ENCODE measurements at places on chromosomes 16 and 17. TPM values are rescaled to one million over a fixed set of nuclear protein-coding genes. Genes with fewer than 3 reads are reported as not detected.
A peak's percentile ranks its signal among the peaks of the same experiment; 100 is the strongest.

DNA sequence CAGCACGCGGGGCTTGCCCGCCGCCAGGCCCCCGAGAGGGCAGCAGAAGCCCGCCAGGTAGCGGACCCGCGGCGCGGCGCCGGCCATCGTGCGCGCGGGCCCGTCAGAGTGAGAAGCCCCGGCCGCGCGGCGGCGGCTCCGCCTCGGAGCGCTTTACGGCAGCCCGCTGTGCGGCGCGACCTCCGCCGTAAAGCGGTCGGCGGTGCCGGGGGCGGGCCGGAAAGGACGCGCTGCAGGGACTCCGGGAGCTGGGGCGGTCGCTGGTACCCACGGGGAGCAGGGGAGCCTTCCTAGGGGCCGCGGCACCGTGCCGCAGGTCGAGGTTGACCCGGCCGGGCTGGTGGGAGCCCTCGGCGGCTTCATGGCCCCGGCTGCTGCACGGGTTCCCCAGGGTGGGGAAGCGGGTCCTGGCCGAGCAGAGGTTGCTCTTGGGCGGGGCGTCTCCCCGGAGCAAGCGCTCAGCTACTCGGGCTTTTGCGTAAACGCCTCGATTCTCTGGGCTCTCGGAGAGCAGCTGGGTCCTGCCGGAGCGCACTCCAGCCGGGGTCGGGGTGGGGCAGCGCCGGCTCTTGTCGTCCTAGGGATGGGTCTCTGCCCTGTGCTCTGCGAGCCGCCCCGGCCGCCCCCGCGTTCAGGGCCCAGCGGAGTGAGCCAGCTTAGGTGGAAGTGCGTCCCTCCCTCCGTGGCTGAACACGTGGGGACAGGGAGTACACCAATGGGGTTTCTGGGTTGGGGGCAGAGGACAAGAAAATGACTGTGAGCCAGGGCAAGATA lies at the start of gene FAAP100:
Gene FAAP100 (minus strand): TSS at position 110 of the 774 bp plus-strand sequence. CDS start 23 bp downstream, at position 87.
- peak within 1 kb of the TSS; percentile 93 for H3K27ac ChIP-seq
- peaks cover 52% of the 10 kb centered on the region for H3K4me1 ChIP-seq
- DNase-seq: peak; percentile 94
- no peaks in the 10 kb centered on the region for H3K27me3 ChIP-seq
- H3K36me3 ChIP-seq: peaks cover 18% of the 10 kb centered on the region
- H3K4me3 ChIP-seq: peak within 1 kb of the TSS; percentile 85

DNA sequence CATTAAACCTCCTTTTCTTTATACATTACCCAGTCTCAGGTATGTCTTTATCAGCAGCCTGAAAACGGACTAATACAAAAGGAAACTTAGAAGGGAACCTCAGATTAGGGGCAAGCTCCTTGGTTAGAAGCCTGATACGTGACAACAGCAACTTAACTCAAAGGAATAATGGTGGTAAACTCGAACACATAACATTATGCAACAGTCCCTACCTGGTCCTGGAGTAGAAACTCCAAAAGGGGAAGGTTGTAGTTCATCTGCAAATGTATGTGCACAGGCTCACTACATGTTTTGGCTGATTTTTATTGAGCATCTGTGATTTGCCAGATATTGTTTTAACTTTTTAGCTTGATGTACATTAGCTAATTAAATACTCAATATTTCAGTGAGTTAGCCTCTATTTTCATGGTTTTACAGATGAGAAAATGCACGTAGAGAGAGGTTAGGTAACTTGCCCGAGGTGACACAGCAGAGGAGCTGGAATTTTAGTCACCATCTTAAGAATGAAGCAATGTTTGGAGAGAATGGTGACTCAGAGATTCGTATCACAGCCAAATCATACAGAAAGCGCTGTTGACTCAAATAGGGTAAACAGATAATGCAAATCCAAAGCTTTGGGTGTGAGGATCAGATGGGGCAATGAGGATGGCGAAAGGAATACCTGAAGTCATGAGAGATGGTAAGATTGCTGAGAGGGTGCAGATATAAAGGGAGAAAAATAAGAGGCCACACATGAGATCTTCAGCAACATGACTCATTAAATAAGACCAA lies 194.9 kb upstream of the RBFOX1 start:
- no peaks in the 10 kb centered on the region for H3K4me1 ChIP-seq
- H3K27ac ChIP-seq: no peak overlapping the region
- H3K36me3 ChIP-seq: no peaks in the 10 kb centered on the region
- no peak for DNase-seq
- H3K27me3 ChIP-seq: no peaks in the 10 kb centered on the region

GRCh38 chr16:3059723-3060242 lies 5.7 kb upstream of the IL32 start:
- peaks cover 17% of the 10 kb centered on the region for H3K4me1 ChIP-seq
- peak overlapping the region; percentile 69 for H3K4me3 ChIP-seq
- DNase-seq: no peak

GRCh38 chr16:10930755-10931093 lies 11.5 kb downstream of the DEXI start:
- H3K4me3 ChIP-seq: no peak overlapping the region
- peaks cover 17% of the 10 kb centered on the region for H3K36me3 ChIP-seq
- no peak overlapping the region for H3K27ac ChIP-seq
- no peaks in the 10 kb centered on the region for H3K4me1 ChIP-seq
- no peak for DNase-seq

GRCh38 chr17:61235827-61236197 lies 163.8 kb upstream of the TBX2 start:
- peaks cover 44% of the 10 kb centered on the region for H3K4me1 ChIP-seq
- no peaks in the 10 kb centered on the region for H3K36me3 ChIP-seq
- H3K27me3 ChIP-seq: no peaks in the 10 kb centered on the region
- H3K4me3 ChIP-seq: peak overlapping the region; percentile 11
- H3K27ac ChIP-seq: peak overlapping the region; percentile 69

DNA sequence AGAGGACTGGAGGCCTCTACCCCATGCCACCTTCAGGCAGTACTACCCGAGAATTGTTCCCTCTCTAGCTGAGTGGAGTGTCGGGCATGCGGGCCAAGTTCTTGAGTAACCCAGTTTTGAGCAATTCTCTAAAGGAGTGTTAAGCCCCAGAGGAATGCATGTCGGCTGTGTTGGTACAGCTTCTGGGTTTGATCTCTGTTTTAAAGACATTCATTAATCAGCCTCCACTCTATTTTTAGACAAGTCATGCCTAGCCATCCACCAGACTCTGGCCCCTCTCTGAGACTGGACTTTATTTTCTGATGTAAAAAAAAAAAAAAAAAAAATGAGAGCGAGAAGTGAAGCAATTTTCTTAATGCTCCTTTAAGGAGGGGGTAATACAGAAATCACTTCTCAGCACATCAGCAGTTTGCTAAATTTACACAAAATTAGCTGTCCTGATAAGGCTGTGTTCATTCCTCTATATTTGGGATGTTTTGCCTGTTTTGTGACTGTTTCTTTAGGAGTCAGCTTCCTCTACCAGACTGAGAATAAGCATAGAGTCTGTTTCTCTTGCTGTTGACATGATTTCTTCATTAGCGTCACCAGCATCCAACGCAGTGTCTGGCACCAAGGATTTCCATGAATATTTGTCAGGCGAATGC lies 88.7 kb downstream of the AXIN2 start:
- no peak overlapping the region for H3K4me3 ChIP-seq
- no peaks in the 10 kb centered on the region for H3K36me3 ChIP-seq
- H3K4me1 ChIP-seq: no peaks in the 10 kb centered on the region

The SLC46A1 gene
- 5.9 TPM for total RNA-seq

- peaks cover 40% of the 10 kb centered on the region for H3K36me3 ChIP-seq
- DNase-seq: no peak
- no peak overlapping the region for H3K4me3 ChIP-seq
- no peak overlapping the region for H3K27ac ChIP-seq
Measured at GRCh38 chr16:11848842-11849241, 2.5 kb downstream of the RSL1D1 start.

The PRSS33 gene
- total RNA-seq: not detected

GRCh38 chr16:89153848-89154271 lies 17.7 kb upstream of the CDH15 start:
- no peak for DNase-seq
- peaks cover 17% of the 10 kb centered on the region for H3K36me3 ChIP-seq
- no peak overlapping the region for H3K4me3 ChIP-seq
- no peak overlapping the region for H3K27ac ChIP-seq

The DRC7 gene
- not detected for total RNA-seq

DNA sequence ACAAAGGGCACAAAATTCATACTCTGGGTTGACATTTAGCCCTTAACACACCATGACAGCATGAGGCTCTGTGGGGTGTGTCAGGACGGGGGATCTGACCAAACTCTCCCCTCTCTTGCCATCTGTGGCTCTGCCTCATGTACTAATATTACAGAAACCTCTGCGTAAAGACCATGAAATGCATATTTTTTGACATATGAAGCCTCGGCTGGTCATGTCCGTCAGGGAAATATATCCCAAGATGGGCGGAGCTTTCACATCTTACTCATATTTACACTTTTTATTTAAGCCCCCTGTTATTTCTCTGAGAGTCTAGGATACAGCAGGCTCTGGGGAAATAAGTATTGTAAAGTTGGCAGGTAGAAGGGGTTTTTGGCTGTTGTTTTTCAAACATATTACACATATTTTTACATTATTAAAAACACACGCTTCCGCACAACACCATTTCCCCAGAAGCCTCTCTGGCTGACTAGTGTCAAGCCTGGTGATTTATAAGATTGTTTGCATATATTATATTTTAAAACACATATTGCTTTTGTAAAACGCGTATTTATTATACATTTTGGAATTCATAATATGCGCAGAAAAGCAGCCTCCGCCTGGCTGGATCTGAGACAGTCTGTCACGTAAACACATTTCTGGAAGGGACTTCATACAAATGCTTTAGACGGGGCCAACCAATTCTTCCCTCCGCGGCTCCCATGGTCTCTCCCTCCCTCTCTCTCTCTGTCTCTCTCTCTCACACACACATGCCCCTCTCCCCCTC lies 237.7 kb upstream of the ZFHX3 start:
- H3K4me3 ChIP-seq: no peak overlapping the region
- peaks cover 28% of the 10 kb centered on the region for H3K27me3 ChIP-seq
- H3K27ac ChIP-seq: no peak overlapping the region
- no peaks in the 10 kb centered on the region for H3K4me1 ChIP-seq
- peak; percentile 23 for DNase-seq
- no peaks in the 10 kb centered on the region for H3K36me3 ChIP-seq

The CES3 gene
- total RNA-seq: 0.24 TPM

The KIF2B gene
- total RNA-seq: not detected

The TNRC6A gene
- total RNA-seq: 64.5 TPM

DNA sequence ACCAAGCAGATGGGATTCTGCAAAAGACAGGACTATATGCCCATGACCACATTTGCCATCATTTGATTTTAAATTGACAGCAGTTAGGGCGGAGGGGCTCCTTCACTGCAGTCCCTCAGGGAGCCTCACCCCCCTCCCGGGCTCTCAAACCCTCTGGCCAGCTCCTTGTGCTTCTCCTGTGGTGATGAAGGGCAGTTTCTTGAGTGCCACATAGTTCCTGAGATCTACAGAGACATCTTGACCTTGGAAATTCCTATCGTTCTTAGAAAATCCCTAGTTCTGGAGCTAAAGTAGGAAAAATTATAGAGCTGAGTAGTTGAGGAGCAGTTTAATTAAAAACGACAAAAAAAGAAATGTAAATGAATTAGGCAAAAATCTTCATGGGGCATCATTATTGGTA lies 231.5 kb downstream of the CCDC182 start:
- H3K27me3 ChIP-seq: no peaks in the 10 kb centered on the region
- no peak for DNase-seq
- H3K4me3 ChIP-seq: no peak overlapping the region
- H3K36me3 ChIP-seq: peaks cover 3% of the 10 kb centered on the region

- DNase-seq: no peak
- H3K4me1 ChIP-seq: peaks cover 29% of the 10 kb centered on the region
- peaks cover 7% of the 10 kb centered on the region for H3K36me3 ChIP-seq
- H3K27ac ChIP-seq: peak overlapping the region; percentile 95
- H3K4me3 ChIP-seq: peak overlapping the region; percentile 83
Measured at GRCh38 chr17:34980681-34981537, 597 bp downstream of the LIG3 start.

GRCh38 chr17:42276359-42276608 lies at the start of gene STAT5B:
Gene STAT5B, minus strand, starts transcription at chr17:42276391. Its CDS starts 44,264 bp downstream, at chr17:42232127.
- DNase-seq: no peak
- H3K27ac ChIP-seq: peak within 1 kb of the TSS; percentile 92
- H3K36me3 ChIP-seq: no peaks in the 10 kb centered on the region
- H3K4me1 ChIP-seq: peaks cover 45% of the 10 kb centered on the region
- H3K27me3 ChIP-seq: no peaks in the 10 kb centered on the region

DNA sequence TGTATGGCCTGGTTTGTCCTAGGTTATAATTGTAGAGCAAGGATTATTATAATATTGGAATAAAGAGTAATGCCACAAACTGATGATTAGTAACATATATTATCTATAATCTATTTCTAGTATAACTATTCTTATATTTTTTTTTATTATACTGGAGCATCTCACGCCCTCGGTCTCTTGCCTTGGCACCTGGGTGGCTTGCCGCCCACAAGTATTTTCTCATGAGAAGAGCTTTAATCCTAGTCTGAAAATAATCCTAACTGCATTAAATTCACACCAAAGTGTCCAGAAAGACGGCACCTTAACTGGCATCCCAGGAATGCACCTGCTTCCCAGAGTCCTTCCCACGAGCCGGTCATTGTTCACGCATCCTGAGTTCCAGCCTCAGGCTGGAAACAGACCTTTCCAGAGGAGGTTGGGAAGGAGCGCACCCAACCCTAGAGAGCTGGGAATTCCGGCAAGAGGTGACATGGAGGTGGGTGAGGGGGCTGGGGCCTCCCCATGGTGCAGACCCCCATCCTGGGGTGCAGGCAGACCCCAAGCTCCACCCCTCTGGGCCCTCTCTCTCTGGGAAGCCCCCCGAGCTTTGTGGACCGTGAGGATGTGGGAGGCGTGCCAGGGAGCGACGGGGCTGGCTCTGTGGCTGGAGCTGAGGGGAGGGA lies 15.9 kb downstream of the CHMP1A start:
- H3K4me3 ChIP-seq: no peak overlapping the region
- H3K36me3 ChIP-seq: peaks cover 14% of the 10 kb centered on the region
- no peak overlapping the region for H3K27ac ChIP-seq
- no peaks in the 10 kb centered on the region for H3K27me3 ChIP-seq

DNA sequence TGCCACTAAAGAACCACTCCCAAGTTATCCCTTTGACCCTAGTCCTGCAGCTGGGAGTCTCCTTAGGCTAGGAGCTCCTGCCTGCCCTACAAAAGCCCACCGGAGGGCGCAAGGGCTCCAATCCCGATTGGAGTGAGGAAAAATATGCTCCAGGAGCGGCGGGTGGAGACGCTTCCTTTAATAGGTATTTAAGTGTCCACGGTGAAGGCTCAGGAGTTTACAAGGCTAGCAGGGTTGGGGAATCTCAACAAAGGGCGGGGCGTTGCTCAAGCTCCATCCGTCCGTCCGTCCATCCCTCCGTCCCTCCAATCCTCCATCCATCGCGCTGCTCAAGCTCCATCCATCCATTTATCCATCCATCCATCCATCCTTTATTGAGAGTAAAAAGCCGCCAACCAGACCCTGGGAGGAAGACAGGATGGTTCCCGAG lies 556 bp upstream of the SPNS1 start:
- H3K36me3 ChIP-seq: peaks cover 11% of the 10 kb centered on the region
- H3K27ac ChIP-seq: peak overlapping the region; percentile 99
- DNase-seq: no peak
- H3K4me3 ChIP-seq: peak overlapping the region; percentile 97
- no peaks in the 10 kb centered on the region for H3K27me3 ChIP-seq
